ENCODE measurements at places on chromosomes 7 and 10. TPM values are rescaled to one million over a fixed set of nuclear protein-coding genes. Genes with fewer than 3 reads are reported as not detected.

GRCh38 chr10:114649217-114649903 lies 8.7 kb downstream of the ABLIM1 start:
- no peak for DNase-seq

DNA sequence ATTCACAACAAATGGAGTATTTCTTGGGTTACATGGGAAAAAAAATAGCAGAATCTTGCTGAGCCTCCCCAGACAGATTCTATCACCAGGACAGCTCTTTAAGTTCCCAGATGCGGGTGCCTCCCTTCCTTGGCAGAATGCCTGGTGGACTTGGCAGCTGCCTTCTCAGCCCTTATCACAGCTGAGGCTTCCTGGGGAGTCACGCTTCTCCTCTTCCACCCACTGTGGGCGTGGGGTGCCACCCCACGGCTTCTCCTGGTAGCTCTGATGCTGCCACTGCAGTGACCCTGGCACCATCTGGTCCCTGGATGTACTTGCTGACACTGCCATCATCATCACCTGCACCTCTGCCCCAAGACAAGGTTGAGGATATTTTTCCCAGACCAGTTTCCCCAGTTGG lies 16.2 kb upstream of the NME8 start:
- no peak for DNase-seq

GRCh38 chr10:26437637-26438461 lies at the start of gene APBB1IP:
Gene APBB1IP, plus strand, starts transcription at chr10:26438341. Its CDS starts 53,986 bp downstream, at chr10:26492327.
- no peak for DNase-seq

- no peak for DNase-seq
Observed at GRCh38 chr7:116240024-116240668, 29.8 kb downstream of the TES start.

KLHDC10 gene
- 20.0 TPM for total RNA-seq

GRCh38 chr10:79982861-79983260 lies 34.0 kb upstream of the SFTPD start:
- no peak for DNase-seq

DNA sequence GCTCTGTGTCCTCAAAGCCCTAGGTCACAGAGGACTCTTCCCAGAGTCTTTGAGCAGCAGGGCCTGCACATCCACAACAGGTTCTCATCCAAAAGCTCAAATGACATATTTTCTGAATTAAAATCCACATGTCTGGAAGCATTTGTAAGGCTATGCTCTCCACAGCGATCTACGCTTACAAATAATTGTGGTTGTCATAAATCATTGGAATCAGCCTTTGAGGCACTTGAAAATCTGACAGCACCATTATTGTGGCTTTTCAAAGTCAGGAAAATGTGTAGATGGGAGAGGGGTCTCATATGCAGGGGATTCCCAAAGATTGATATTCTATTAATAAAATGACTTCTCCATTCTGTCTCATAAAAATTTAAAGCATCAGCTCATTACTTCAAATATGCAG lies 16.3 kb downstream of the GPR26 start:
- DNase-seq: no peak

DNA sequence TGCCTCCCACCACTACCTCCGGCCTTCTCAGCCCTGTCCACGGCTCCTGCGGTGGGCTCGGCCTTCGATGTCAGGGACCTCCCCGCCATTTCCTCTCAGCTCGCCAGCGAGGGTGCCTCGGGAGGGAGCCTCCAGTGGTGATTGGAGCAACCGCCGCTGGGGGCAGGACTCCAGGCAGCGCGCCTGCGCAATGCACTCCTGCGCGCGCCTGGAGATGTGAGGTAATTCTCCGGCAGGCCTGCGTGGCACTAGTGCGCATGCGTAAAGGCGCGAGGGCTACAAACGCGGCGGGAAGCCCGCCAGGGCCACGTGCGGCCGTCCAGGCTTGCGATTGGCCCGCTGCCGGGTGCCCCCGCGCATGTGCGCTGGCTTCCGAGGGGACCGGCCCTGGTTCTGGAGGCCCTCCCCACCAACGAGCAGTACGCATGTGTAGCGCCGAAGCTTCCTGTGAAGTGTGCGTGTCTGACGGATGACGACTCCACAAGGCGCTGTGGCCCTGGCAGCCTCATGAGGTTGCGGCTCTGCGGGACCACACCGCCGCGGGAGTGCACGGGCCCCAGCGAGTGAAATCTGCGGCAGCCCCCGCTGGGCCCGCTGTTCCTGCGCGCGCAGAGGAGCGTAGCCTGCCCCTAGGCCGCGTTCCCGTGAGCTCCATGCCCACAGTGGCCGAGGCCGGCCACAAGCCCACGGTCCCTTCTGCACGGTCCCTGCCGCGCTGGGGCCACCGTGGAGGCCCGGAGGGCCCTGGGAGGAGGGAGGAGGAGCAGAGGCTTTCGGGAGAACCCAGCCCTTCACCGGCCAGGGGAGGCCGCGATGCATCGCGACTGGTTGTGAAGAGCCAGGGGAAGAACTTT lies at the start of gene SYCE1:
Gene SYCE1 (minus strand): TSS at position 143 of the 854 bp plus-strand sequence. CDS start 54 bp downstream, at position 89.
- no peak for DNase-seq

ADRB1 gene
- total RNA-seq: 4.9 TPM

- DNase-seq: no peak
Observed at GRCh38 chr10:112131346-112131745, 52.2 kb downstream of the GPAM start.

- no peak for DNase-seq
Observed at GRCh38 chr7:134692344-134692705, 45.7 kb downstream of the BPGM start.

DNA sequence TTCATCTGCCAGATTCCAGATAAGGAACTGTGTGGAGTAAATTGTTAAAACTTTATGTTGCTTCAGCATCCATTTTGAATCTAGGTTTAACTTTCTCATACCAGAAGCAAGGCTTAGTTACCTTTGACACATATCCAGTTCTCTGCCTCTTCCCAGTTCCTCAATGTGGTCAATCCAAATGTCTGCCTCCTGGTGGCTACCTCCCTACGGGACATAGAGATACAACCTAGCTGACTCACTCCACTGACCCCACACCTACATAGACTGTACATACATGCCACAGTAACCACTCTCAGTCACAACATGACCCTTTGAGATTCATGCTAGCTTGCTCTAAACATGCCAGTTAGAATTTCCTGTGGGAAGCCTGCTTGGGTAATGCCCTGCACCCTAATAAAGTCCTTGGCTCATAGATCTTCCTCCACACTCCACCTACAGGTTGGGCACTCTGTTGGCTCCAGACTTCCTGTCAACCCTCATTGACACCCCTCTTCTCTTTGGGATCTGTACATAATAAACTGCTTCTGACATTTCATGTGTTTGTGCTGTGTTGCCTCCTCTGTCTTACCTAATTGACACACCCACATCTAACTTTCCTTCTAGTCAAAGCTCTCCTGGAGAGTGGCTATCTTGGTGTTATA lies 278.1 kb downstream of the HTR7 start:
- DNase-seq: no peak

DNA sequence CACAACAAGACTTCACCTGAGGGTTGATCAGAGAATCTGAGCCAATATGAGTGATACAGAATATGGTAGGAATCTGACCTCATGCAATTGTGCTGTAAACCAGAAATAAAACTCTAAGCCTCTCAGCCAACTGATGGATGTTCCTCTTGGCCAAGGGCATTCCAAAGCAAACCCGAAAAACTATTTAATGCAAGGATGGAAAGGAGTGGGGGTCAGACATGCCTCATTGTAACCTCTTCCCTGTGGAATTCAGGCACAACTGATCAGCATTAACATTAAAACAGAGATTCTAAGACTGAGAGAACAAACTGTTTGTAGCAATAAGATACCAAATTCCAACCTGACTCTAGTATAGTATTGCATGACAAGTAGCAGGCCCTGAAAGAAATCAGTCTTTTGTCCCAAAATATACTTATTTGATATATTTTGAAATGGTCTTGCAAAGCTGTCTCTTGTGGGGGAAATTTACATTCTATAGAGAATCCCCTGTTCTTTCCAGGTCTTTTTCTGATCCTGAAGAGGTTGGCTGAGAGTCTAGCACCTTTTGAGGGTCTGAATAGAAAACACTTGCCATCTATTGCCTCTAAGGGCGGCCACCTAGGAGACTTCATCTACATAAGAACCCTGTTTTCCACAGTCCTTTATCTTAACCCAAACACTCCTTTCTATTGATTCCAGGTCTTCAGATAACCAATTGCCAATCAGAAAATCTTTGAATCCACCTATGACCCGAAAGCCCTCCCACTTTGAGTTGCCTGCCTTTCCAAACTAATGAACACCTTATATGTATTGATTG lies 50.4 kb upstream of the WDR11 start:
- DNase-seq: no peak

DNA sequence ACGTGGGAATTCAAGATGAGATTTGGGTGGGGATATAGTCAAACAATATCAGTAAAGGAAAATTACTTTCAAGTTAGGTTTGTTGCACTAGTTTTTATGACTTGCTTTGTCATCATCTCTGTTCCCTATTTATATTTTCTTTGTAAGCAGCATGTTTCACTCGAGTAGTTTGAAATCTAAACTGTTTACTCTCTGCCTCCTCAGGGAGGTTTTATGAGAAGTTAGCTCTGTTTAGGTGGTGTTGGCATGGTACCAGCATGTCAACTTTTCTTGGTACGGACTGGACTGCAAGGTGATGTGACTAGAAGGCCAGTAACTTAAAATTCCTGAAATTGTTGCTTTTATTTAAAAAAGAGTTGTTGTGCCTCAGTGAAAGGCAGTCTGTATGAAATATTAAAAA lies 59.2 kb upstream of the MTPN start:
- no peak for DNase-seq

GRCh38 chr10:64215088-64215487 lies 693.9 kb downstream of the REEP3 start:
- DNase-seq: no peak

DNA sequence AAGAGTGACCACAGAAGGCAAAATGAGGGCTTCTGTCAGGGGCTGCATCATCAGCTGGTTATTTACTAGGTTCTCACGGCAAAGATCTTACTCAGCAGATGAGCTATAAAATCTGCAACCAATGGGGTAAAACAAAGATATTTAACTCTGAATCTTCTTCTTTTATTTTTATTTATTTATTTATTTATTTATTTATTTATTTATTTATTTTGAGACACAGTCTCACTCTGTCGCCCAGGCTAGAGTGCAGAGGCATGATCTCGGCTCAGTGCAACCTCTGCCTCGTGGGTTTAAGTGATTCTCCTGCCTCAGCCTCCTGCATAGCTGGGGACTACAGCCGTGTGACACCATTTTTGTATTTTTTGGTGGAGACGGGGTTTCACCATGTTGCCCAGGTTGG lies 11.3 kb downstream of the C10orf143 start:
- DNase-seq: no peak

DNA sequence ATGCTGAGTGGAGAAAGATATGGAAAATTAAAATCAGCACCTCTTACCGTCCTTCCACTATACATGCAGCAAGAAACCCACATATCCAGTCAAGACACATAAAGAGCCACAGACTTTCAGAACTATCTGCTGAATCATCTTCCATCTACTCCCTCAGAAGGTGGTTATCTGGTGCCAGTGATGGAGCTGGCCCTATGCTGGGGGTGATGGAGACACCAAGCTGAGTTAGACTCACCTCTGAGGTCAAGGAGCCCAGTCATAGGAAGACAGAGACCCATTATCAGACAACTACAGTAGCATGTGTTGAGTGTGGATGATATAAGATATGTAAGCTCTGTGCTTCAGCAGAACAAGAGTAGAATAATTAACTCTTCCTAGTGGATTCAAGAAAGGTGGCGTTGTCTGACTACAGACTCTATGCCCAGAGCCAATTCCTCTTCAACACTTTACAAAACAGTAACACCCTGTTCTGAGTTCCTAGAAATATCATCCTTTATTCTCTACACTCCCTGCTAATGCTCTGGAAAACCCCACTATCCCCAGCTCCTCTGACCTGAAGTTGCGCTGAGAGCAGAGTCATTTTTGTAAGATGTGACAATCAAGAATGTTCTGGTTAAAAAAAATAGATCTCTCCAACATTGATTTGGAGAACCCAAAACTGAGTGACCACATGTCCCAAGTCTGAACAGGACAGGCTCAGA lies 14.3 kb downstream of the CYP3A5 start:
- no peak for DNase-seq

DNA sequence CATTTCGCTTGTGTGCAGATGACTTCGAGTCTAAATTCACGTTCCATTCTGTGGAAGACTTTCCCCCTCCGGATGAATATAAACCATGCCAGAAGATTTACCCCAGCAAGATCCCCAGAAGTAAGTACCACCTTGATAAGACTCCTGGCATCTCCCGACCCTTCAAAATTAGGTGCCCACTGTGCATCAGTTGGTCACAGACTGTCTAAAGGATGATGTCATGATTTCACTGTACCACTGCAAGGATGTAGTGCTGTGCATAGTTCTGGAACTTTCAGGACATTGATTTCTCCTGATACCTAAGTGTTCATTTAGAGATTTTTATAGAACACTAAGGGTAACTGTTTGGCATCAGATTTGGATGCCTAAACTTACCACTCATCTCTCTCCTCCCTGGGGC lies 83.0 kb downstream of the WIPF3 start:
- DNase-seq: no peak

DNA sequence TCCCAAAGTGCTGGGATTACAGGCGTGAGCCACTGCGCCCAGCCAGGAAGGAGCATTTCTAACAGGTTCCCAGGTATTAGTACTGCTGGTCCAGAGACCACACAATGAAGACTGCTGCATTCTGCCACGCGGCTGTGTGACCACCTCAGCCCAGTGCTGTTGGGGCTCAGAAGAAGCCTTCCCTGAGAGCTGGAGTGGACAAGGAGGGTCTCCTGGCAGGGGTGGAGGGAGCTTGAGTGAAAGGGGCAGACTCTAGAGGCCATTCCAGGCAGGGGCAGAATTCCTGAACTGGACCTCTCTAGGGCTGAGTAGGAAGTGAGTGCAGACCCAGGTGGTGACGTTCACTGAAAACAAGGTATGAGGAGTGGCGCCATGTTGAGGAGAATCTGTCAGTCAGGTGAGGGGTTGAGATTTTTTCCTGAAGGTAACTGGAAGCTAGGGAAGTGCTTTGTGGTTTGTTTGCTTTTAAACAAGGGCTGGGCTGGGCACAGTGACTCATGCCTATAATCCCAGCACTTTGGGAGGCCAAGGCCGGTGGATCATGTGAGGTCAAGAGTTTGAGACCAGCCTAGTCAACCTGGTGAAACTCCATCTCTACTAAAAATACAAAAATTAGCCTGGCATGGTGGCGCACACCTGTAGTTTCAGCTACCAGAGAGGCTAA lies 67.6 kb downstream of the TACC2 start:
- DNase-seq: no peak

GRCh38 chr7:133530682-133531081 lies 277.8 kb downstream of the EXOC4 start:
- no peak for DNase-seq

Measured in omental fat pad (tissue), 4 donors.